ENCODE measurements at places on chromosomes 11 and 22.

DNA sequence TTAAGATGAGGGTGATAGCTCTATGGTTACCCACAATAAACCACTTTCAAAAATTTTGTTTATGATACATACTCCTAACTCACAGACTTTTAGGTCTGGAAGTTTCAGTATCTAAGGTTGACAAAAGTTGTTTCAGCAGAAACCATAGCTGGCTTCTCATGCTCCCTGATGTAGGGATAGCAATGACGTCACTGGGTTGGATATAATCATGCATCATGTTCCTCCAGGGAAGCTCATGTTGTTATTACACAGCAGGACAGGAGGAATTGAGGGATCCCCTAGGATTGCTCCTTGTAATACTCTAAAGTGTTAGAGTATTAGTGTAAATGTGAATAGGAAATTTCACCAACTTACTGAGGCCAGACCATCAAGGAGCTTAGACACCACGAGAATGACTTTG, 23.6 kb downstream of the APOL3 start:
- DNase-seq: no peak

GRCh38 chr11:116185551-116185950, 587.2 kb downstream of the BUD13 start:
- DNase-seq: no peak

DNA sequence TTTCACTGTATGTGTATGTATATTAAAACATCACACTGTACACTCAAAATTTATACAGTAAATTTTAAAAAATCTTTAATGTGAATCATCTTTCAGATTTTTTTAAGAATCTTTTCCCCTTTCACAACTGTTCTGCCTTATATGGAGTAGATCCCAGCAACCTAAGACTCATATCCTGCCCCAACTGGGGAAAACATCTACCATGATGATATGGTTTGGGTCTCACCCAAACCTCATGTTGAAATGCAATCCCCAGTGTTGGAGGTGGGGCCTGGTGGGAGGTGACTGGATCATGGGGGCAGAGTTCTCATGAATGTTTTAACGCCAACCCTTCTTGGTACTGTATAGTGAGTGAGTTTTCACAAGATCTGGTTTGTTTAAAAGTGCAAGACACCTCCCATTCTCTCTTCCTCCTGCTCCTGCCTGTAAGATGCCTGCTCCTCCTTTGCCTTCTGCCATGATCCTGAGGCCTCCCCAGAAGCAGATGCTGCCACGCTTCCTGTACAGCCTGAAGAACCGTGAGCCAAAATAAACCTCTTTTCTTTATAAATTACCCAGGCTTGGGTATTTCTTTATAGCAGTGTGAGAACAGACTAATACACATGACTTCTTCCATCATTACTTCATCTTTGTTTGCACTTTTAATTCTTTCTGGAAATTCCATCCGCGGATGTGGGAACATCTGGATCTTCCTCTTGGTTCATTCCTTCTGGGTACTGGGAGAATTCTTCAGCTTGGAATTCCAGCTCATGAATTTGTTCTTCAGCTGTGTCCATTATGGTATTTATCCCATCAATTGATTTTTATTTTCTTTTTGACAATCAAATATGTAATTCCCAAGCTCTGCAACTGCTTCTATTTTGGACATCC, 36.9 kb downstream of the LINC01488 start:
- no peak for DNase-seq

DNA sequence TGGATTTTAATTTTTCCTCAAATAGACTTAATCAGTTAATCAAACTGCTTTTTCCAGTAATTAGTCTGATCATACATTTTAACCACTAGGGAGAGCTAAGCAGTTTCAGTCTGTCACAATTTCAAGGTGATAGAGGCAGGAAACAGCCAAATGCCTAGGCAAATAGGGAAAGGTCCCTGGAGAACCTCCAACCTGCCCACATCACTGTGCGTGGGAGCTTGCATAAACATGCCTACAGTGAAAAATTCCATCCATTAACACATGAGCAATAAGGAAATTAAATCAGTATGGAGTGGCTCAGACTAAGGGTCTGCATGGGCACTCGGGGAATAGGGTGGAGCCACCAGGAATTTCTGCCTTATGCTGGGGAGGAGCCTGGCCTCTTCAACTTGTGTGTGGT, 74.6 kb downstream of the AASDHPPT start:
- no peak for DNase-seq

All from stimulated activated CD4-positive, alpha-beta T cell treated with anti-CD3 and anti-CD28 coated beads, Interleukin-4, amount 100 ng/mL, for 4 hours (primary cell).